T-helper 22 cell (primary cell): ENCODE measurements at places on chromosomes 2 and 18.

- DNase-seq = no peak
Measured at GRCh38 chr2:129656081-129656598, 323.3 kb upstream of the RAB6C start.

GRCh38 chr18:10249270-10249669 lies 205.2 kb upstream of the APCDD1 start:
- no peak for DNase-seq

DNA sequence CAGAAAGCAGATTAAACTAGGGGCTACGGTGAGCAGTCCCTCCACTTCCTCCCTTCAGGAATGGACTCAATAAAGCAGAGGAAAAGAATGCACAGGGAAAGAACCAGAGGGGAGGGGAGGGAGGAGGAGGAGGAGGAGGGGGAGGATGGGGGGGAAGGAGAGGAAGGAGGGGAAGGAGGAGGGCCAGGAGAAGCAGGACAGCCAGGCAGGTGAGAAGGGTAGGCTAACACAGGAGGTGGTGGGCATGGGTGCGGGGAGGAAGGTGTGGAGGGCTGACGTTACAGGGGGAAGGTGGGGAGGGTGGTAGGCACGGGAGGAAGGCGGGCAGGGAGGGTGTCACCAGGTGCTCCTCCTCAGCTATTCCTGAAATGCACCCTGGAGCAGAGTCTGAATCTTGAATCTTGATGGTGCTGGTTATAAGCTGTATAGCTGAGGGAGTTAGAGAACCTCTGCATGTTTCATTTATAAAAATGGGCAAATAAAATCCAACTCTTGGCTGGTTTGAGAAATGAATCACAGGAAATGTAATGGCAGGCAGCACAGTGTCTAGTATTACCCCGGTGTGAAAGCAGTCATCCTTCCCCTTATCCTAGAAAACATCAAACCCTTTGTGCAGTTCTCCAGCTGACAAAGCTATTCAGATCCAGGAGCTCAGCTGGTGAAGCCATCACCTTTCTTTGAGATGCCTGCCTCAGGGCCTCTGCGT lies 3.4 kb downstream of the TMEM18 start:
- no peak for DNase-seq

DNA sequence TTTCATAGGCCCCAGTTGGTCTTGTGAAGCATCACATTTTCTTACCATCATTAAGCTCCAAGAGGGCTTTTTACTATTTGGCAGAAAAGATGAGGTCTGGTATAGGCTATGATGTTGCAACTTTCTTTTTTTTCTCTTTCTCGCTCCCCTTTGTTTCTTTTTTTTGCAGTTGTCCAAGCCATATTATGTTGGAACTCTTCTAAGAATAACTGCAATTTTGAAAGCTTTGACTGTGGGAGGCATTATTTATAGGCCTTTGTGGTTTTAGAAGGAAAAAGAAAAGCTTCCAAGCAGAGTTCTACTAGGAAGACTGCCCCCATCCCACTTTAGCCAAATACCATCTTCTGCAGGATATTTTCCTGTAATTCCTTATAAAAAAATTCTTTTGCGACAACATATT lies 571.6 kb downstream of the ARHGAP15 start:
- no peak for DNase-seq

GRCh38 chr2:29015701-29016470 lies 34.8 kb downstream of the TOGARAM2 start:
- no peak for DNase-seq

DNA sequence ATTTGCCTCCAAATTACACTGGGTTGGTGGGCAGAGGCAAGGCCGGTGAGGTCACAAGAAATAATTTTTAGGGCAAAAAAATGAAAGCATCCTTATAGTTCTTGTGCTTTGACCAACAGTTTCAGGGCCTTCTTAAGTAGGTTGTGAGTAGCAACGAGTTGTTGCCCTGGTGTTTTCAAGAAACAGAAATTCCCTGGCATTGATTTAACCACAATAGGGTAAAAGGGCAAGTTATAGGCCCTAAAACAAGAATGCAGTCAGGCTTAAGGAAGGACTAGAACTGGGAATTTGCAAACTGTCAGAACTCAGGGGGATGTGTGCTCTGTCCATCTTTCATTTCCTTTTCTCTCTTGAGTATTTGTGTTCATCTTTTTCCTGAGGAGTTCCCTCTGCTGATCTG lies 46.1 kb upstream of the STPG4 start:
- DNase-seq = no peak

DNA sequence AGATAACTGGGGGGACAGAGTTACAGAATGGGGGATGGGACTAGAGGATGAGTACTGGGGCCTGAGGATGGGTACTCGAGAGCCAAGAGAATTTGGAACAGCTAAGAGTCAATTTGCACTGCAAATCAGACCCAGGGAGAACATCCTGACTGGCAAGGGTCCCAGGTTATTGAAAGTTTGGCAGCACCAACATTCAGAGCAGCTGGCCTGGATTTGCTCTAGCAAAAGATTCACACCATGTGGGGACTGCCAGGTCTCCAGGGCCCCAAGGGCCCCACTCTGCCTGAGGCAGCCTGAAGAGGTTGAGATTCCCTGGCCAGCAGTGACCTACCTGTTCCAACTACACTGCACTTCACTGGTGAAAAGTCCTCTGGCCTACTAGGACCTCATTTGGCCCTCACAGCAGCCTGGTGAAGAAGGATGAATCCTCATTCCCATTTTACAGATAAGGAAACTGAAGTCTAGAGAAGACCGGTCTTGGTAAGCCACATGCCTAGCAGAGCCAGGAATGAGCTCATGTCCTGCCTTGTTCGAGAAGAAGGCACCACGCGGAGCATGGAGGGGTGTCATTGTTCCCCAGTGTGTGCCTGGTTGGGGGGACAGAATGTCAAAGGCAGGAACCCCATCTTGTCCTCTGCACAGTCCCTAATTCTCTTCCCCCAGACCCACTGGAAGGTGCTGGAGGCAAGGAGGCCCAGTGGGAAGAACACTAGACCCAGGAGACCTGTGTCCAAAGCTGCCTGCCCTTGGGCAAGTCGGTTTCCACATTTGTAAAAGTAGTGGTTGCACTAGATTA lies 258.6 kb downstream of the TNS1 start:
- no peak for DNase-seq

- no peak for DNase-seq
Measured at GRCh38 chr2:184316921-184317320, 281.4 kb upstream of the ZNF804A start.

- DNase-seq = no peak
Measured at GRCh38 chr2:174888146-174888545, 117.0 kb downstream of the CHN1 start.

DNA sequence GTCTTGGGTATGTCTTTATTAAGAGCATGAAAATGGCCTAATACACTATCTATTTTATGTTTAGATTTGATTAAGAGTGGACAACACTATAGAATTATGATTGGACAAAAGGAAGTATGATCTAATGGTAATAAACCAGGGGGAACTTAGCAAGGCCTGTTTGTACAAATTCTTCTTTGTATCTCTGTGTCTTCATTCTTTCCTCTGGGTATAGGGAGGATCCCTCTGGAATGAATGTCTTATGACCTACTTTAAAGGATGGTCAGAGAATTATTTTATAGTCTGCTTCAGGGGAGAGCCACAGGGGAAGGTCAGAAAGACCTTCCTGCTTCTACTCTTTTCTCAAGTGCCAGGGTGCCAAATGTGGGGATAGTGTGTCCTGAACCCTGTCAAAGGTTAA lies 42.8 kb upstream of the FANCL start:
- DNase-seq = no peak

DNA sequence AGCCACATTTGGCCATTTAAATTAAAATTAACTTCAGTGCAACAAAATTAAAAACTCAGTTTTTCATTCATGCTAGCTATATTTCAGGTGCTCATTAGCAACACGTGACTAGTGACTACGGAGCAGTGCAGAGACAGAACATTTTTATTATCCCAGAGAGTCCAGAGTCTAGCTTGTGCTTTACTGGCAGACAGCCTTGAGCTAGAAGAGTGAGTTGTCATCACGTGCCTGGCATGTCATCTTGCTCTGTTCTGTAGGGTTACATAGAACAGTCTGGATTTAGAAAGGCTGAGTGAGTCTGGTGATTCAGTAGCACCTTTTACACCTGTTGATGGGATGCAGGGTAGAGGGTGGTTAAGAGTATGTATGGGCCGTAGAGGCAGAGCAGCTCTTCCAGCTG lies 136.9 kb upstream of the IL1R2 start:
- no peak for DNase-seq

- no peak for DNase-seq
Measured at GRCh38 chr2:60407398-60407797, 146.1 kb downstream of the BCL11A start.

DNA sequence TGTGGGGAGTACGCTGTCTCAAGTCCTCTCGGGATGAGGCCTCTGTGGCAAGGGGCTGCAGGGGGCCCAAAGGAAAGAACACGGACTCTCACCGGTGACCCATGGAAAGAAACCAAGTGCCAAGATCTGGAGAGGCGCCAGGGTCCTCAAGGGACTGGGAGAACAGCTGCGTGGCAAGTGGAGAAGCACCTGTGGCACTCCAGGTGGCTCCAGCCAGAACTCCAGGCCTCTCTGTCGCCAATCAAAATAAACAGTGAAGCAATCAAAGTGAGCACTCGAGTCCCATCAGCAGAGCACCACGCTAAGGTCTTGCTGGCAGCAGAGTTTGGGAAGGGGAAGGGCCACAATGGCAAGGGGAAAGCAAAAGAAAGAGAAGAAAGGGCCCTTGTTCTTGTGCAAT lies 54.7 kb downstream of the BCL2 start:
- no peak for DNase-seq

DNA sequence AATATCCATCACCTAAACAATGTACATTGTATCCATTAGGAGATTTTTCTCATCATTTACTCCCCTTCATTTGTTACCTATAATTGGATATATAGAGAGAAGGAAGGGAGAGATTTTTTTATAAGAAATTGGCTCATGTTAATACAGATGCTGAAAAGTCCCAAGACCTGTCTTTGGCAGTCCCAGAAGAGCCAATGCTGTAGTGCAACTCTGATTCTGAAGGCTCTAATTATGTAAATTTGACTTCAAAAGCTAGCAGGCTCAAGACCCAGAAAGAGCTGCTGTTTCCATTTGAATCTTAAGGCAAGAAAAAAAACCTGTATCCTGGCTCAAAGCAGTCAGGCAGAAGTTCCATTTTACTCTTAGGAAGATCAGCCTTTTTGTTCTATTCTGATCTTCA lies 1245.5 kb upstream of the FAM98A start:
- no peak for DNase-seq

- DNase-seq = no peak
Measured at GRCh38 chr2:187862715-187863114, 308.5 kb upstream of the TFPI start.

DNA sequence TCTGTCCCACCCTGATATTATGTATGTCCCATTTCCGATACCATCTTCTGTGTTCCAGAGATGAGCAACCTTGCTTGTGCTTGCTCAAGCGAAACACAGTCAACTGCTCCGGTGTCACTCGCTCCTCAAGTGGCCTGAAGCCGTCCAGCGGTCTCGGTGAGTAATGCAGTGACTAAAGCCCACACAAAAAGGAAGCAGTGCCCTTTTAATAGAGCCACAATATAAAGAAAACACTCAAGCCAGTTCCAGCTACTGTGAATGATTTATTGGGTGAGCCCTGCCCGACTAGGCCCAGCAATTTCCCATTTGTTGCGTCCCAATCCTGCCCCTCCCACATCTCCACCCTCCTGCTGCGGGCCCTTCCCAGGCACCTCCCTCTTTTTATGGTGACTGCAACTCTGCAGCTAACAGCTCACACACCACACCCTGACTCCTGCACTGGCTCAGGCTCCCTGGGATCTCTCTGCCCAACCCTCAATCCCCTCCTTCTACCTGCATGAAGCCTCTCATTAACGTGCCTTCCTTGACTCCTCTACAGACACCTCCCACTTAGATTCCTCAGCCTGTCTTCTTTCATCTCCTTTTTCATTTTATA lies 44.2 kb upstream of the DSC1 start:
- DNase-seq = no peak

DNA sequence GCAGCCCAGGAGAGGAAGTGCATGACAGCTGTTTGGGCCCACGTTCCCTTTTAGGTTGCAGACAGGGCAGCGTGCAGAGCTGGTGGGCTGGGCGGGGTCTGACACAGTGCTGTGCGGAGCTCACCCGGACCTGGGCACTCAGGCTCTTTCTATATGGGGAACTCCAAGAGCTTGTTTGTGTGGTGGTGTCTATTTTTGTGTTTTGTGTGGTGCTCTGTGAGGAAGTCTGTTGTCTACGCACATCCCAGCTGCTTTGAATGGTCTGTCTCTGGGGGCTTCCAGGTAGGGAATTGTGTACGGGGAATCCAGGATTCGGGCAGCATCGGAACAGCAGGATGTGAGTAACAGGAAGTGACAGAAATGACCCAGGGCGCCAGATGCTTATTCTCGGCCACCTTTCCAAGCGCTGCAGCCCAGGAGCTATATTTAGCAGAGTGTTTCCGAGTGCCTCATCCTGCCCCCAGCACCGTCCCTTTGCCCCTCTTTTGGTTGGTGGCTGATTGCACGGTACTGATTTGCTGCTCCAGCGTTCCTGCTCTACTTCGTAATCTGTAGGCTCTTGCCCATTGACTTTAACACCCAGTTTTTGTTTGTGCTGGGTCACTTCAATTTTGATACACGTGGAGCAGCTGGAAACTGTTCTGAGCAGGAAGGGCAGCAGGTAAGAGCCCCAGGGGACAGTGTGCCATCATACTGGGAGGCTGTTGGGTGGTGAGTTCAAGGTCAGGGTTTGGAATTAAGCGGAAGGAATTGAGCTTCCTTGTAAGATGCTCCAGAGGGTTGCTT lies 64.7 kb downstream of the DGKD start:
- peak; percentile 54 for DNase-seq

DNA sequence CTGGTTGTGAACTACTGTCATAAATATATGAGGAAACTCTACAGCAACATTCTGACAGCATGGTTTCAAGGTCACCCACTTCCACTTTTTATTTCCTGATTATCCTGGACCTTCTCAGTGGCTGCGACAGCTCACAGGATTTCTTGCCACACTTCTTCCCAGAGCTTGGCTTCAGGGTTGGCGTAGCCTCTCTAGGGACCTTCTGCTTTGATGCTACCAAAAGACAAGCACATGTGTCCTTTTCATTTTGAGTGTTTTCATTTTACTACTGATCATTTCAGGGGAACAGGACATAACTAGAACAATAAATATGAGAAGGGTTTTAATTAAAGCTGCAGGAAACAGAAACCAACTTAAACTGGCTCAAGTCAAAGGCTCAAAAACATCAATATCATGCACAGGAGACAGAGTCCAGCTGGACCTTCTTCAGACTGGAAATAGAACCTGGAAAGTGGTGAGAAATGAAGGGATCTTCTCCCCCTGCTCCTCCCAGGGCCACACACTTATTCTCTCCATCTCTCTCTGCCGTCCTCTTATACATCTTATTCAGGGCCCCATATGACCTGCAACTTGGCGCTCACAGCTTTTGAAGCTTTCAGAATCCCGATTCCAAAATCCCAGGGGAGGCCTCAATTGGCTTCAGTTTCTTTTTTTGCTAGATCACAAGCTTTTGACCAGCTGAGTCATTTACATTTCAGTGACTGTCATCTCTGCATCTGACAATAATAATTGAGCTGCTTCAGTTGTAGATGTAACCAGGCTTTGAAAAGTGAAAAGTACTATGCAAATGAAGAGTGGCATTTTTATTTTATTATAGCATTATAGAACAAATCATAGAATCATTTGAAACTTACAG lies 9.7 kb downstream of the VIT start:
- no peak for DNase-seq
